ENCODE measurements at places on chromosomes 6 and 20.

DNA sequence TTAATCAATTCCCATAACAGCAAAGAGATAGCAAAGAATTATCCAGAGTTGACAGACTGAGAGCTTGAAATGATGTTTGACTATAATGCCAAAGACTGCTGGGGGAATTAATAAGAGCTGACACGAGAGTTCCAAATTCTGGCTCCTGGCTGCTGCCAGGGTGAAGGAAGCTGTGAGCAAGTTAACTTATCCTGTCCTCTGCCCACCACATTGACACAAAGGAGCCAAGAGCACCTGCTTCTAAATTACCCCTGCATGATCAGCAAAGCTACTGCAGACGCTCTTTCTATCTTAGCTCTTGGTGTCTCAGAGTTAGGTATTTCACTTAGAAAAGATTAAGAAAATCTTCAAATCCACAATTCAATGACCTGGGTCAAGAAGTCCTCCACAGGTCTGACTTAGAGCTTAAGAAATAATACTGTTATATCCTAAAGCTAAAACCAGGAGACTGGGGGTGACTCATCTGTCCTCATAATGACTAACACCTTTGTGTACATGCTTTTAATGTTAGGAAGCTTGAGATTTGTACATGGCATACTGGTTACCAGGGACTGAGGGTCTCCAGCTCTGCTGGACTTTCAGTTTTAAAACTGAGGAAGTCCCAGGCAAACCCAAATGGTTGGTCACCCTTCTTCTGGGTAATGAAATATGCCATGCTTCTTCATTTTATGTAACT, 13.2 kb upstream of the FRK start:
- DNase-seq: no peak

GRCh38 chr6:159655409-159655988, 37.5 kb downstream of the SOD2 start:
- no peak for DNase-seq

- no peak for DNase-seq
These were observed 107.5 kb upstream of the SCAF8 start for GRCh38 chr6:154625721-154626120.

- DNase-seq: no peak
These were observed at the start of gene SYNDIG1 for GRCh38 chr20:24469116-24469893. Gene SYNDIG1 (plus strand): TSS chr20:24469629. CDS start chr20:24543098, 73,469 bp downstream.

DNA sequence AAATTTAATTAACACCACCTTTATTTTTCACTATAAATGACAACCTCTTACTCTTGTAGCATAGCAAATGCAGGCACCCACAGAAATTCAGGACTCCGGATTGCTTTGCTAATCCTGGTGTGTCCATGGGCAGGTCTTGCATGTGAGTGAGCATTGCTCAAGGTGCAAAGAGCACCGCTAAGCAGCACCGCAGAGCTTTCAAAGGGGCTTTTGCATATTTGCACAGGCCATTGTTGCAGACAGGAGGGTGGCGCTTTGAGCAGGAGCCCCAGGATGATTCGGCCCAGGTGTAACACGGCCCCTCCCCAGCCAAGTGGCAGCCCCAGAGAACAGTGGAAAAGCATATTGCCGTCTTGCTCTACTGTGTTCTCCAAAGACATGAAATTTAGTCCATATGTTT, 293.2 kb downstream of the NRN1 start:
- DNase-seq: no peak

- no peak for DNase-seq
These were observed 173.1 kb upstream of the SSTR4 start for GRCh38 chr20:22861990-22862389.

GRCh38 chr6:148269386-148269785, 73.3 kb upstream of the SASH1 start:
- no peak for DNase-seq

GRCh38 chr20:49578436-49578835, 10.5 kb upstream of the PTGIS start:
- no peak for DNase-seq

GRCh38 chr20:15642109-15642508, 931.1 kb downstream of the KIF16B start:
- DNase-seq: no peak

GRCh38 chr6:157380458-157380778, 572 bp upstream of the ZDHHC14 start:
- DNase-seq: no peak

- DNase-seq: no peak
These were observed 84.3 kb downstream of the ATXN1 start for GRCh38 chr6:16676978-16677377.

DNA sequence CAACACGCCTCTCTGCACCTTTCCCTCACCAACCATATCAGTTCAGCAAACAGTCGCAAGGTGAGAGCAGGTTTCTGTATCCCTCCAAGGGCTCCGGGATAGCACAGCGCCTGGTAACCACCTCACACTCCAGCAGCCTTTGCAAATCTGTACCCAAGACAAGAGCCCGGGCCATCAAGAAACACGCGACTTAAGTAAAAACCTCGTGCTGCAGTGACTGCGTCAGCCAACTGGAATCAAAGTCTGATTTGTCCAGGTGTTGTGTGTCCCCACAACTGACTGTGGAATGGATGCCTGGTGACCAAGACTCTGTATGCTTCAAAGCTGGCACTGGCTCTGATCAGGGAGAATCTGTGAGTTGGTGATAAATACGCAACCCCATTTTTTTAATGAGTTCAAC, 74.1 kb downstream of the NINL start:
- DNase-seq: no peak

GRCh38 chr20:4170621-4171537, 155.5 kb upstream of the RNF24 start:
- no peak for DNase-seq
